ENCODE measurements at places on chromosomes 3 and 15. TPM values are rescaled to one million over a fixed set of nuclear protein-coding genes. Genes with fewer than 3 reads are reported as not detected.
A peak's percentile ranks its signal among the peaks of the same experiment; 100 is the strongest.

DNA sequence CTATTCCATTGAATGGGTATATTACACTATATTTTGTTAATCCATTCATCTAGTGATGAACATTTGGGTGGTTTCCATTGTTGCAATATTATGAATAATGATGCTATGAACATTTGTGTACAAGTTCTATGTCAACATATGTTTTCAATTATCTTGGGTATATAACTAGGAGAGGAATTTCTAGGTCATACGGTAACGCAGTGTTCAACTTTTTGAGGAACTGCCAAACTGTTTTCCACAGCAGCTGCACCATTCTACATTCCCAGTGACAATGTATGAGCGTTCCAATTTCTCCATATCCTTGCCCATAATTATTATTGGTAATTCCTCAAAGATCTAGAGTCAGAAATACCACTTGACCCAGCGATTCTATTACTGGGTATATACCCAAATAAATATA, 24.1 kb upstream of the RORA start:
- DNase-seq: no peak

DNA sequence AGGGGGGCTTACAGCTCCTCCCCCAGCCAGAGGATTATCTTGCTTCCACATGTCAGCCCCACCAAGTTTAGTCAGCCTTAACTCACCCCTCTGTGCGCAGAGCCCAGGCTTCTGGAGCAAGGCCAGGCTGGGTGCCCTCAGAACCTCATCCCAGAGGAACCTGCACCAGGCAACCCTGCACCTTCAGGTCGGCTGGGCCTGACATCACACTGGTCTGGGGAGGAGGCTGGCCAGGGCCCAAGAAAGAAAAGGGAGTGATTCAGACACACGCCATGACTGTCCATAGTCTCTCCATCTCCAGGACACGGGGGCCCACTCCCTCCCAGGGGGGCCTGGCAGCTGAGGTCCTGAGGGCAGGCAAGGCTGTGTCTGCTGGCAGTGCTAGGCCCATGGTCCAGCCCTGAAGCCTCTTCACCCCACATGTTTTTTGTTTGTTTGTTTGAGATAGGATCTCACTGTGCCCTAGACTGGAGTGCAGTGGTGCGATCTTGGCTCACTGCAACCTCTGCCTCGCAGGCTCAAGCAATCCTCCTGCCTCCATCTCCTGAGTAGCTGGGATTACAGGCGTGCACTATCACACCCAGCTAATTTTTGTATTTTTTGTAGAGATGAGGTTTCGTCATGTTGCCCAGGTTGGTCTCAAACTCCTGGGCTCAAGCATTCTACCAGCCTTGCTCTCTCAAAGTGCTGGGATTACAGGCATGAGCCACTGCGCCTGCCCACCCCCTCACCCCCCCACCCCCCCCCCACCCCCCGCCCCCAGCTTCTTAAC, 11.1 kb downstream of the TNK2 start:
- no peak for DNase-seq

GRCh38 chr3:154217671-154218070, 96.5 kb downstream of the ARHGEF26 start:
- DNase-seq: no peak

DNA sequence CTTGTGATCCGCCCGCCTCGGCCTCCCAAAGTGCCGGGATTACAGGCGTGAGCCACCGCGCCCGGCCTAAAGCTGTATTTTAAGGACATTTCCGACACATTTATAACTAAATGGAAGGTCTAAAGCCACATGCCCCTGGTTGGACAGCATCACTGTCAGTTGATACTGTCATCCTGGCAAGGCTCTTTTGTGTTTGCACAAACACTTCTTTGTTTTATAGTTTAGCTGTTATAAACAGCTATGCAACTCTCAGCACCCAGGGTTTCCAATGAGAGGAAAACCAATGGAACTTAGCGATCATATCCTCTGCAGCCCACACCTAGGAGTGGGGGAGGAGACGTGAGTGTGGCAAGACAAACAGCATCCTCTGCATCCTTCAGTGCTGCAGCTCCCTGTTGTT, 19.7 kb downstream of the NIPA1 start:
- no peak for DNase-seq

GRCh38 chr15:89400116-89400781, 65.6 kb upstream of the POLG start:
- DNase-seq: no peak

DNA sequence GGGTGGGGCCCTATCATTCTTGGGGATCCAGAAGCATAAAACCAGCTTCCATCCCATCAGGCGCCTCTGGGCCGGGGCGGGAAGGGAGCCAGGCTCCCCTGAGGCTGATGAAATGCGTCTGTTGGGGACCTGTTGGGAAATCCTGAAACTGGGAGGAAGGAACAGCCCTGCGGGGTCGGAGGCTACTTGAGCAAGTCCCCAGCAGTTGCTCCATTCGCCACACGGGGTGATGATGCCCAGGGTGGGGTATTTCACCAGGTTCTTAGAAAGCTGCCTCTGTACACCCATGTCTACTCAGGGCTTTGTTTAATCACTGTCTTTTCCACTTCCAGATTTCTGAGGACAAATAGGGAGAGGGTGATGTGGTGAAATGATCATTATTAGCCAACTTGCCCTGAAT, 25.4 kb upstream of the TSEN2 start:
- no peak for DNase-seq

- DNase-seq: peak; percentile 73
Observed at GRCh38 chr15:65902373-65902772, 33.1 kb downstream of the RAB11A start.

DNA sequence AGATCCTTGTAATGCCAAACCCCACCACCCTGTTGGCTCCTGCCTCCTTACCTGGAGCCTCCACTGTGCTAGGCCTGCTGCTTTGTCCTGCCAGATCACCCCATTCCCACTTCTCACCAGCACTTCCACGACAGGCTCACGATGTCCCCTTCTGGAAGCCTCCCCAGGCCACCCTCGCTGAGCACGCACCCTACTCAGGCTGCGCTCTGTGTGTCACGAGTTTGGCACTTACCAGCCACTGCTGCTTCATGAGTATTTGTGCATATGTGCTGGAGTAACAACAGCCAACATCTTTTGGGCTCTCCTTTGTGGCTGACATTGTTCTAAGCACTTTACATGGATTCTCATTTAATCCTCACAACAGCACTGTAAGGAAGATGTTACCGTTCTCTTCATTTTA, 58.1 kb downstream of the PDIA5 start:
- DNase-seq: no peak

DNA sequence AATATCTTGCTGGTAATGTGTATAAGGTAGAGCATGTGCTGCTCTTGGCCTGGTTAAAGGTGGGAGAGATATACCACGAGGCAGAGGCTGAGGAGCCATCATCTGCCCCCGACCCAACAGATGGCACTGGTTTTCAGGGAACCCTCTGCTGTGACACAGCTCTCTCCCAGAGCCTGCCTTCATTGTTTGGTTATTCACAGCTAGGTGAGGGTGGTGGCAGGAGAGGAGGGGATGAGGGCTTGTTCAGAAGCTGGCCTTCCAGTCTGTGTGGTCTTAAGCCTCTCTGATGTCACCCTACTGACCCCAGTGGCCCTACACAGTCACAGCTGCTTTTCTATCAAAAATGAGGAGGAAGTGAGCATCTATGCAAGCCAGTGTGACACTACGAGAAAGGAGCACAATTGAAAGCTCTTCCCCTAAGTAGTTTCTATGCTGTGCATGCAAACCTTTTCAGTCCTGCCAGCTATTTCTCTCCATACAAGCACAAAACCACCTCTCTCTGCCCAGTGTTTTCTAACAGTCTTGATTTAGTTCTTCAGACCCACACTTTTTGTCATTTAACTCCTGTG, 258.4 kb upstream of the AGTR1 start:
- DNase-seq: no peak

DNA sequence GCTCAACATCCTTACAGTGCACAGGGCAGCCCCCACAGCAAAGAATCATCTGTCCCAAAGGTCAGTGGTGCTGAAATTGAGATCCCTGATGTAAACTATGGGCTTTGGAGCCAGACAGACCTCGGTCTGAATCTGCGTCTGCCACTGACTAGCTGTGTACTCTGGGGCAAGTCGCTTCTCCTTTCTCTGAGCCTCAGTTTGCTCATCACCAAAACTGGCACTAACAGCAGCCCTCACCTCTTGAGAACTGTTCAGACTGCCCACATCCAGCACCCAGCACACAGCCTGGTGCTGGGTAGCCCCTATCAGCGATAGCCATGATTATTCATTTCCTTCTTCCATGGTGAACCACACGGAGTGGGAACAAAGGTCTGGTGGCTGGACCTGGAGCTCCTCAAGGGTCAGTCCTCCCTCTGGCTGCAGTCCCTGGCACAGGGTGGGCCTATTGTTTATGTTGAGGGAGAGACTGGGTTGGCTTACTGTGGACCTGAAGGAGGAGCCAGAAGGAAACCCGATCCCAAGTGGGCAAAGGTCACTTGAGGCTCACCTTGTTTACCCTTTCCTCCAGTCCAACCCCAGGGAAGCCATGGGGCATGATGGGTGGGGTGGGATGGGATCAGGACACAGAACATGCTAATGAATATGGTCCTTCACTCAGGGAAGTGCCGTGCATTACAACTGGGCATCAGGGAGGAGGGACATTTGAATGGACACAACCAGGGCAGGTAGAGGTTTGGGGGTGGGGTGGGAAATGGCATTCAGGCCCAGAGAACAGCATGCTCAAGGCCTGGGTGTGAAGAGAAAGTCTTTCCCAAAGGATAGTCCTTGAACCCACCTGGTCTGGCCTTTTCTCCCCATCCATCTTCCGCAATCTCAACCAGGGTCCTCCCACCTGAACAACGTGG, 1.6 kb upstream of the PRKCD start:
- DNase-seq: no peak

GRCh38 chr3:10869460-10869859, 53.4 kb downstream of the SLC6A11 start:
- no peak for DNase-seq

DNA sequence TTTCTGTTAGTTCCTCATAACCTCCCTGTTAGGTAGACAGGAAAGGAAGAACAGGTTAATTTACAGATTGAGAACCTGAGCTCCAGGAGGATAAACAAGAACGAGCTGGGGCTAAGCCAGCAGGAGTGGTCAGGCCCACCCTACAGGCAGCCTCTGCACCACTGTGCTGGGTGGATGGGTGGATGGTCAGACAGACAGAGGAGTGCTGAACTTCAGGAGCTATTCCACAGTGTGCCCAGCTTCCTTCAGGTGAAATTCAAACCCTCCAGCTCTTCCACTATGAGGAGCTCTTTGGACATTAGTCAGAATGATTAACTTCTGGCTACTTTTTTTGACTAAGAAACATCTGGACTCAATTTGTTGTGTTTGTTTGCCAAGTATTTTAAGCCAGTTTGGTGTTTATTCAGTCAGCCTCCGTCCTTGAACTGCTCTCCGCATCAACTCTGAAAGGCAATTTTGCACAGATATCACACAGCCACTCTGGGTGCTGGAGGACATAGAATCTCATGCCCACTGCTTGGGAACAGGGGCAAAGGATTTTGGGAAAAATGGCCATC, 361.9 kb downstream of the CLSTN2 start:
- DNase-seq: no peak

DNA sequence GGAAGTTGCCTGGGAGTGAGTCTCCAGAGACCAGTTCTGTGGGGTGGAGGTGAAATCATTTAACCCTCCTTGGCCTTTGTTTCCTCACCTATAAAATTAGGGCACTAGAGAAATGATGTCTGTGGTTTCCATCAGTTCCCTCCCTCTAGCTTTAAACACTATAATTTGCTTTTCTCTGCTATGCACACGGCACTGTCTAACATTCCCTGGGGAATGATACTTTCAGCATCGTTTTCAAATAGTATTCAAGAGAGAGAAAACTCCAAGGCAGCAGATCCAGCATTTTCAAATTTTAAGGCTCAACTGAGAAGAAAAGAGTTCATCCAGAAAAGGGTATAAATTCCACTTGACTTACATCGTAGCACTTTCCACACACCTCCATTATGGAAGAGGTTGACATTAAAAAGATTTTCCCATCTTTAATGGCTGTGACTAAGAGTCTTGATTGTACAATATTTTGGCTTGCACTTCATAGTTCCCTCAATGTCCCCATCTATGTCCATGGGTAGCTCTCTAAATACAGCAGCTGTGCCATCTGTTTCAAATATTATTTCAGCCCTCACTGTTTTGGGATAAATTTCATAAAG, 137.7 kb upstream of the ZPLD1 start:
- DNase-seq: no peak

- DNase-seq: no peak
Observed at GRCh38 chr15:25879438-25879837, 16.3 kb upstream of the ATP10A start.

DNA sequence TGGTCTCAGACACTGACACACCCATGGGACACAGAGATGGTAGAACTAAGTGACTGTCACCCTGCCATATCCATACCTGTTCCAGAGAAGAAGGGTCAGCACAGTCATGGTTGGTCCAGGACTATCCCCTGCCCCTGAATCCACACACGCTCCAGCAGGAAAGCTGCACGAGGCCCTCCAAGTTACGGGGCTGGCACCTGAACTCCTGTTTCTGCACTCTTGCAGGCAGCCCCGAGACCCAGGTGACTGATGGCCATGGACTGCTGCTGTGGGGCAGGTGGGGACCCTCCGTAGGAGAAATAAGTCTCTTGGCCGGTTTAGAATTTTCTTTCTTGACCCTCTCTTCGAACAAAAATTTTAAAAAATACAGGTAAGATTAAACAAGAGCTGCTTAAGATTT, 30.6 kb downstream of the CHDH start:
- no peak for DNase-seq

DNA sequence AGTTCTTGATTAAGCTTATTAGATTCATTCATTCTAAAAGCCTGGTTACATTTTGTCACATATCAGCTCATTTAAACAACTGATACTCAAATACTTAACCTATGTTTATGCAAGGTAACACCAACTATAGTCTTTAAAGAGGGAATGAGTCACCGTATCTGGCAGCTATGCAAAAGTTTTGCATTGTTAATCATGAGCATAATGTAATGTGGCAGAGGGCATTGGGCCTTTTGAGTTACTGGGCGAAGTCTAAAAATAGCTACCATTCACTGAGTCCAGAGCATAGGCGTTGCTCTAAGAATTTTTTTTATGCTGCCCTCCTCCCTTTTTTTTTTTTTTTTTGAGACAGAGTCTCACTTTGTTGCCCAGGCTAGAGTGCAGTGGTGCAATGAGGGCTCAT, 277.7 kb upstream of the ZNF717 start:
- peak; percentile 54 for DNase-seq

DUOXA2 gene
- not detected for total RNA-seq

SNX33 gene
- total RNA-seq: 25.7 TPM

RLBP1 gene
- not detected for total RNA-seq

UBL7 gene
- total RNA-seq: 65.2 TPM

CLSTN2 gene
- total RNA-seq: 17.3 TPM

BFSP2 gene
- 0.96 TPM for total RNA-seq

TP63 gene
- total RNA-seq: 0.13 TPM

DOCK3 gene
- total RNA-seq: 1.7 TPM

SAMMSON gene
- not detected for total RNA-seq

PLSCR5 gene
- not detected for total RNA-seq

DYNLT2B gene
- total RNA-seq: 15.7 TPM

SPTBN5 gene
- 0.14 TPM for total RNA-seq

Data from kidney epithelial cell (primary cell).